ENCODE measurements at places on chromosomes 3 and 15.

DNA sequence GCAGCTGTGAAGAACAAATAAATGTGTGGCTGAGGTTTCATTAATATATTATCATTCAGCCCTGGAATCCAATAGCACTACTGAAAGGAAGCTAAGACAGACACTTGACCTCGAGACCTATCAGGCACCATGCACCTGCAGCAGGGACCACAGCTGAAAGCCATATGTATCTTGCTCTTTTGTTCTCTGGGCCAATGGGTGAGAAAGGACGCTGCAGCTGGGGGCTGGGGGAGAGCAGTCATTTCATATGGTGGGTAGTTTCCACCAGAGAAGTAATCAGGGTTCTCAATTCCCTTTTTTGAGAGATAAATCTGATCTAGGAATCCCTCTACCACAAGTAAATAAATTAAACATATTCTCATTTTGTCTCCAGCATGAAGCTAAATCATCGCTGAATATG lies 225.6 kb upstream of the STRIT1 start:
- DNase-seq = no peak

DNA sequence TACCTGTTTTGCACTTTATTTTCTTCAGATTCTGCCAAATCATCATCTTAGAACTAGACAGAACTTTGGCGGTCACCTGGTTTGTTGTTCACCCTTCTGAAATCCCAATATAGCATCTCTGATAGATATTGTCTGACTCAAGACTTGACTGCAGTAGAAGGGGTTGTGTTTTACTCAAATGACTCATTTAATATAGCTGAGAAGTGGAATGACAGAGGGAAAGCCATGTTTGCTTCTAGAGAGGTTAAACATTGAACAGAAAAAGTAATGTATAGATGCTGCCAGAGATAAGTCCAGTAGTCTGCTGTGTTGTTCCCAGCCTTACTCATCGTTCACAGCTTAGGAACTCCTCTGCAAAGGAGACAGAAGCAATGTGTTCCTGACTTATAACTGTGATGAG lies 402.0 kb downstream of the AGBL1 start:
- DNase-seq = no peak

GRCh38 chr15:71811752-71812735 lies 1.7 kb downstream of the NR2E3 start:
- DNase-seq = no peak

DNA sequence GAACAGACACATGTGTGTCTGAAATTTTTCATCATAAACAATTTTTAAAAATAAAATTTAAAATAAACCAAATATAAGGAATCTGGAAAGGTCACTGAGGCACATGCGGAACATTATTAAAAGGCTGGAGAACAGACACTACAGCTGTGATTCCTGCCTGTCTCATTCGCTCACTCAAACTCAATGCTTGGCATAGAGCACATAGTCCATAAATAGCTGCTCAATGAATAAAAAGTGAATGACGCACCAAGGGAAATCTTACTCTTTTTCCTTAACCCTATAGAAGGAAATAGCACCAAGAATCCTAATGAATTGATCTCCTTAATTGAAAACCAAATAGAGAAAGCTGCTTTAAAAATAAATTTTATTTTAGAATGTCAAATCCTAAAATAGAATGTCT lies 98.4 kb downstream of the FSIP1 start:
- DNase-seq = no peak

GRCh38 chr15:38017721-38018120 lies 83.3 kb downstream of the TMCO5A start:
- DNase-seq = no peak

DNA sequence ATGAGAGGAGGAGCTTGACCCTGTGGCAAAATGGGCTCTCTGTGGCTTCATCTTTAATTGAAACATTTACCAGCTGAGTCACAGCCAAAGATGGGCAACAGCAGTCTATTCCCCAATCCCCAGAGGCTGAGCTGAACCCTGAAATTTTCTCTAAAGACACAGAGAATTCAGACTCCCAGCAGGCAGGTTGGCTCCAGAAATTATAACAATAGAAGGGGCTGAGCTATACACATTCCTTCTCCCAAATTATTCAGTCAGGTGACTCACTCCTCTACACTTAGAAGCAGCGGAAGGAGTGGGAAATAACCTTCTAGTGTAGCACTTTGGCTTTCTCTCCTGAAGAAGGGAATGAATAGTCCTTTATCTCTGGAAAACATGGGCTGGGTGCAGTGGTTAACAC lies 264.3 kb upstream of the ARHGEF26 start:
- peak; percentile 17 for DNase-seq

- peak; percentile 40 for DNase-seq
These were observed 317.8 kb upstream of the C2CD4B start for GRCh38 chr15:62482785-62483429.

- DNase-seq = peak; percentile 96
These were observed 185.1 kb upstream of the TPM1 start for GRCh38 chr15:62857411-62857853.

DNA sequence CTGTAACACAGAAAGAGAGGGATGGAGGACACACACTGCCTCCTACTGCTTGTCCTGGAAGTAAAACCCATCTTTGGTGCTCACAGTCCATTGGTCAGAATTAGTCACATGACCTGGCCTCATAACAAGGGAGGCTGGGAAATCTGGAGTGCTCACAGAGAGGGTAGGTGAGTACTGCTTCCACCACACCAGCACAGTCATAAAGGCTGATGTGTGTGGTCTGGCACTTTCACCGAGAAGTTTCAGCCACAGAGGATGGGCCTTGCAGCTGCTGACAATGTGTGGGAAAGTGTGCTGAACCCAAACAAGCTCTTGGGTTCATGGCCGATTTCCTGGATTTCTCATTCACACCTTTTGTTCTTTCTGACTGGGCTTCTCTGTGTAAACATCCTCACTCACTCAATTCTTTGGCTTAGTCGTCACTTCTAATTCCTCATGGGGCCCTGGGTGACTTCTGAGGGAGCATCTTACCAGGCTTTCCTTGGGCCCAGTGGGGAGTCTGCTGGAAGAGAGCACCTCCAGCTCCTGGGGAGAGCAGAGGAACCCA lies 100.7 kb downstream of the ASB7 start:
- DNase-seq = peak; percentile 20

- no peak for DNase-seq
These were observed 39.0 kb downstream of the MYH15 start for GRCh38 chr3:108471426-108471825.

DNA sequence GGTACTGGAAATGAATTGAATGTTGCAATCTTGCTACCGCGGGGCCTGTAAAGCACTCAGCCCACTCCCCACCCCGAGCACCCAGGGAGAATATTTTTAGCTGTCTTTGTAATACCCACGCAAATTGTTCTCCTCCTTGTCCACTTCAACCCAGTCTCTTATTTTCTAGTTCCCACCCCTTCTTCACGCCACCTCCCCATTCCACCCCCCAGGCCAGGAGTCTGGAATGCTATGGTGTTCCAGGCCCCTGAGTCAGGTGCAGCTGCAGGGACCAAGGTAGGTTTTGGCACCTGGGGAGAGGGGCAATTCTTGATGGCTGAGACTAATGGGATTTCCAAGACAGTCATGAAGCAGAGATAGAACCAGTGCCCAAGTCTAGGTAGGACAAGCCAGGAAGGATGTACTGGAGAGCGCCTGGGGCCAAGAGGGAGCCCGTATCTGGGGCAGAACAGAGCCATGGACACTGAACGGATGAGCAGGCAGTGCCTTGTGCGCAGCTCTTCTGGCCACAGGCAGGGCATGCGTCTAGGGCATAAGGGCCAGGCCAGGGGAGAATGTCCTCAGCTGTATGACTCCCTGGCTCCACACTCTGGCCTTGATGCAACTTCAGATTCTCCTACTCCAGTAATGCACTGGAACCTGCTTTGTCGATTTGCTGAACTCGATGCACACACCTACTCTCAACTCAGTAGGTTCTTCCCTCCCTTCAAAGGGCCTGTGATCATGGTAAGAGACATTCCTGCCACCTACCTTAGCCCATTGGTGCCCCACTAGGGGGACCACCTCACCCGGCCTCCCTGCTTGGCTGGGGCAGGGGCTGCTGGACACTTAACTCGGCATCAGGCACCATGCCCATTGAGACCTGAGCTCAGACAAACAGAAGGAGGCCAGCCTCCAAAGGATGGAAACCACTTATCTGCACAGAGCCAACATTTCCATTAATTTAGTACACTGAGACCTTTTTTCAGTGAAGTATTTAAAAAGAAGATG lies 34.6 kb upstream of the MAGEF1 start:
- DNase-seq = no peak

DNA sequence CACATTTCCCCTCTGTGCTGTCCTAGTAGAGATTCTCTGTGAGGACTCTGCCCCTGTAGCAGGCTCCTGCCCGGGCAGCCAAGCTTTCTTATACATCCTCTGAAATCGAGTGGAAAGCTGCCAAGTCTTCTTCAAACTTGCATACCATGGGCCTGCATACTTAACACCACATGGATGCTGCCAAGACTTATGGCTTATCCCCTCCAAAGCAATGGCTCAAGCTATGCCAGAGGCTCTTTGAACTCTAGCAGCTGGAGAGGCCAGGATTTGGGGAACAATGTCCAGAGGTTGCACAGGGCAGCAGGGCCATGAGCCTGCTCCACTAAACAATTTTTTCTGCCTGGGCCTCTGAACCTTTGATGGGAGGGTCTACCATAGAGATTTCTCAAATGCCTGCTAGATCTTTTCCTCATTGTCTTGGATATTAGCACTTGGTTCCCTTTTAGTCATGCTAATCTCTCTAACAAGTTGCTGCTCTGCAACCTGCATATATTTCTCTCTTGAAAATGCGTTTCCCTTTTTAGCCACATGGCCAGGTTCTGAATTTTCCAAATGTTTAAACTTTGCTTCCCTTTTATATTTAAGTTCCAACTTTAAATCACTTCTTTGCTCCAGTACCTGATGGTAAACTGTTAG lies 6.1 kb upstream of the PLSCR4 start:
- peak; percentile 19 for DNase-seq

DNA sequence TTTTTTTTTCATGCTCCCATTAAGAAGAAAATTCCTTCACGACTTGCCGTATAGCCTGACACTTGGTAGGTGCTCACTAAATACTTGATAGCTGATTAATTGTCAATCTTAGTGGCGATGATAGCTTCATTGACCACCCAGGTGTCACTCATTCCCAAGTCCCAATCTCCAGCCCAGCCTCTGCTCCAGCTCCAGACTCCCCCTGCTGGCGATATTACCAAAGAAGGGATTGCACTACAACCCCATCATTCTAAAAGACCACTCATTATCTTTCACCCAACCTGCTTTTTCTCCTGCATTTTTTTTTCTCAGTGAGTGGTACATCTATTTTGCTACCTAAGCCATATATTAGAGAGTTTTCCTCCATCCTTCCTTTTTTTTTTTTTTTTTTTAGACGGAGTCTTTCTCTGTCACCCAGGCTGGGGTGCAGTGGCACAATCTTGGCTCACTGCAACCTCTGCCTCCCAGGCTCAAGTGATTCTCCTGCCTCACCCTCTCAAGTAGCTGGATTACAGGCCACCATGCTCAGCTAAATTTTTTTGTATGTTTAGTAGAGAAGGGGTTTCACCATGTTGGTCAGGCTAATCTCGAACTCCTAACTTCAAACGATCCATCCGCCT lies 19.5 kb upstream of the COMMD2 start:
- DNase-seq = peak; percentile 56
